ENCODE measurements at places on chromosomes 11 and 22.

GRCh38 chr11:41935795-41936194 lies 476.3 kb upstream of the LRRC4C start:
- DNase-seq: no peak

- DNase-seq: no peak
These were observed 49.4 kb downstream of the MAML2 start for GRCh38 chr11:96293598-96294021.

DNA sequence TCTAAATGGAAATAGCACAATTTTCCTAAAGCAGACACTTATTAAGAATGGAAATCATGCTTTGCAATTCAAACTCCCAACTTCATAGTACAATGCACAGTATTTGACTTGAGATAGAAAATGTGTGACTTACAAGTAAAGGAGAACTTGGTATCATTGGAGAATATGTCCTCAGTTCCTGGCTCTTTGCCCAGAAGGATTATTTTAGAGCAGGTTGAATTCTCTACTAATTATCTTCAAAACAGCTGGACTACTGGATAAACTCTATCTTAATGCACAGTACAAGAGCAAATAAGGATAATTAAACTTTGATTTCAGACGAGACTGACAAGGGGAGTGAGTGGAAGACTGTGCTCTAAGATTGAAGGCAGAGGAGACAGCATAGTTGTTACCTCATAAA lies 839.4 kb downstream of the OPCML start:
- no peak for DNase-seq

DNA sequence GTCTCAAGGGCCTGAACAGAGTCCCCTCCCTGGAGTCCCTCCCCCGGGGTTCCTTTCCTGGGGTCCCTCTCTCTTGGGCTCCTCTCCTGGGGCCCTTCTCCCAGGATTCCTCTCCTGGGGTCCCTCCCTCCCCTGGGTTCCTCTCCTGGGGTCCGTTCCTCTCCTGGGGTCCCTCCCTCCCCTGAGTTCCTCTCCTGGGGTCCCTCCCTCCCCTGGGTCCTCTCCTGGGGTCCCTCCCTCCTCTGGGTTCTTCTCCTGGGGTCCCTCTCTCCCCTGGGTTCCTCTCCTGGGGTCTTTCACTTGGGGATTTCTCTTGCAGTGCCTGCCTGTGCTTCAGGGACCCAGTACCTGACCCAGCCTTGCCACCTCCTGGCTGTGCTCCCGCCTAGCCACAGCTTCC lies 386.1 kb downstream of the TBC1D22A start:
- DNase-seq: no peak
